ENCODE measurements at places on chromosomes 13 and 19.

DNA sequence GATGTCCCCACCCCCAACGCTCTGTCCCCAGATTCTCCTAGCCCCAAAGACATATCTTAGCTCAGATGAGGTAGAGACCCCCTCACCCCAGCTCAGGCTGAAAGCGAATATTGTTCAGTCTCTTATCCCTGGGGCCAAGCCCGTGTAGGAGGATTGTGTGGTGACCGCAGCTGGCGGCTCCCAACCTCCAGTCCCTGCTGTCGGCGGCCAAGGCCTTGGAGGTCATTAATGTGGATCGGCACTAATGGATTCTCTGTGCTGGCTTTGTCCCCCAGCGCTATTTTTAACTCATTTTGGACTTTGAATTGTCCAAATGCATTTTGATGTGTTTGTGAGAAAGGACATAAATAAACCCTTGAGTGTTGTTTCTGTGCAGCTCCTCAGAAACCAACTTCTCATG is 124.2 kb downstream of the UQCRFS1 start:
- no peak for DNase-seq

DNA sequence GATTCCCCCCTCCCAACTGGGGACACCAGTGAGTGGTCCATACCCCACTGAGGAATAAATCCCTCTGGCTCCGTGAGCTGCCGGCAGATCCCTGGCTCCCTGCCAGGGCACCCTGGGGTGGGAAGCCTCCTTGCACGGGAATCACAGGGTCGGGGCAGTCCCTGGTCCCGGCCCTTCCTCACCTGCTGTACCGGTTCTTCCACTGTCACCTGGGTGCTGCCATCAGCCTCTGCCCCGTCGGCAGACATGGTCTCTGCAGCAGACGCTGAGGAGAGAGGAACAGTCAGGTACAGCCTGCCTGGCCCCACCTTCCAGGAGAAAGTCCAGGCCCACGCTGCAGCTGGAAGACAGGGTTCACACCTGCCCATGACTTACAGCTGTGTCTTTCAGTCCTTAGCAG is 6.3 kb downstream of the PLIN3 start:
- no peak for DNase-seq

DNA sequence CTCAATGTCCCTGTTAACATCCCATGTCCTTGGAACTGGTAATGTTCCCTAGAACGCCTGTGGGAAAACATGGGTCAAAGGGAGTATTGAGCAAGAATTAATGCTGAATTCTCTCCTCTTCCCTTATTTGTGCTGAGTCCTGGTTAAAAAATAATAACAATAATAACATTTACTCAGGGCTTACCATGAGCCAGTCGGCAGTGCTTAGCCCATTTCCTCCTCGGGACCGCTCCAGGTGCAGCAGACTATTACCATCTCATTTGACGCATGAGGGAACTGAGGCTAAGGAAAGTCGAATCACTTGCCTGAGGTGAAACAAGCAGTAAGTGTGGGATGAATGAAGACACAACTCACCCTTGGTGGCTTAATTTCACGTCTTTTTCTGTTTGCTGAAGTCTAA is 33.6 kb upstream of the SLC15A1 start:
- DNase-seq: no peak

GRCh38 chr13:113845723-113846635 is 17.9 kb downstream of the GAS6 start:
- DNase-seq: no peak

DNA sequence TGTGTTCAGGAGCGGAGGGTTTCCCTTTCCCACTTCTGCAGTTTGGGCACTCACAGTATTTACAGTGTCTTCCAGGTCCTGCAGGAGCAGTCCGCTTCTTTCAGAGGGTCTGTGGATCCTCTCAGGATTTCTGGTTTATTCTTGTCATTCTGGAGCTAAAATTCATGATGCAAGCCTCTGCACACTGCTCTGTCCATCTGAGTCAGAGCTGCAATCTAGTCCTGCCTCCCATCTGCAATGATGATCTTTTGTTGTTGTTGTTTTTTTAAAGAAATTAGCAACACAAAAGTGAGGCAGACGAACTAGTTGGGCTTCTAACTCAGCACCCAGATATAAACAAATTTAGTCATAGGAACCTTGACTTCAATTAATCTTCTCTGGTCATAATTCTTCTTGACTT is 86.5 kb downstream of the DLEU7 start:
- no peak for DNase-seq

GRCh38 chr13:112103961-112104880 is 37.3 kb downstream of the SOX1 start:
- no peak for DNase-seq

GRCh38 chr19:46380690-46381089 is 32.7 kb downstream of the CCDC8 start:
- no peak for DNase-seq

DNA sequence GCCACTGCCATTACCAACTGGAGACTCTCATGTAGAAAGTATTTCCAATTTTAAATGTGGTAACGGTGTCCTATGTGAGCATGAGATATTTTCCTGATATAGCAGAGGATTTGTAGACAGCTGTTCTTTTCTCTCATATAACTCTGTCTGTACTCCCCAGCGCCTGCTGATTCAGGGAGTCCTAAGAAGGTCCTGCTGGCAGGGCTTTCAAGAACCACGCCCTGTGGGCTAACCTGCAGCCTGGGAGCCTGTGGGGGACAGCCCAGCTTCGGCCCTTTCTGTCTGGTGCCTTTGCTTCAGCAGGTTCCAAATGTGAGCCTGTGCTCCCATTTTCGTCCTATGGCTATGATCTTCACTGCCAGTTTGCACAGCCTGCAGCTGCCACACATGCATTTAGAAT is 316.8 kb downstream of the ATP8A2 start:
- DNase-seq: no peak

GRCh38 chr13:77521194-77521593 is 14.3 kb upstream of the SCEL start:
- DNase-seq: peak; percentile 51

DNA sequence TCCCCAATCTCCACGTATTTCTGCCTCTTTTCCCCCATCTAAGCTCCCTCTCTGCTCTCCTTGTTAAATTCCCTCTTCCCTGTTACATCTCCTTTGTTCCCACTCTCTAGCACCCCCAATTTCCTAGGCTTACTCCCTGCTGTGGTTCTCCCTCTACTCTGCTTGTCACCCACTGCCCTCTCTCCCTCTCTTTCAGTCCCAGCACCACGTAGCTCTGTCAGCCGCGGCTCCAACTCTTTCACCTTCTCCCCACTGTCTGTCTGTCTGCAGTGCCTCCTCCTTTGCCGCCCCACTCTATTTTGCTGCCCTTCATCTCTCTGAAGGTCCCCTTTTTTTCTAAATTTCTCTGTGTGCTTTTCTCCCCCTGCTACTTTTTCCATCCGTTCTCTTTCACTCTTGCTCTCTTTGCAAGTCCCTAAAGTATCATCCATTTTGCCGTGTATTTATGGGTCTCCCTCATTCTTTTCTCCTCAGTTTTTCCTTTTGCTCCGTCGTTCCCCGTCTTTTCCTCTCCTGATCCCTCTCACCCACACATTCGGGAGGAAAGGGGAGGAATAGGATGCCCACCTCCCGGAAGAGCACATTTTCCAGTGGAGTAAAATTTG is 937 bp downstream of the ZNF841 start:
- peak; percentile 4 for DNase-seq

DNA sequence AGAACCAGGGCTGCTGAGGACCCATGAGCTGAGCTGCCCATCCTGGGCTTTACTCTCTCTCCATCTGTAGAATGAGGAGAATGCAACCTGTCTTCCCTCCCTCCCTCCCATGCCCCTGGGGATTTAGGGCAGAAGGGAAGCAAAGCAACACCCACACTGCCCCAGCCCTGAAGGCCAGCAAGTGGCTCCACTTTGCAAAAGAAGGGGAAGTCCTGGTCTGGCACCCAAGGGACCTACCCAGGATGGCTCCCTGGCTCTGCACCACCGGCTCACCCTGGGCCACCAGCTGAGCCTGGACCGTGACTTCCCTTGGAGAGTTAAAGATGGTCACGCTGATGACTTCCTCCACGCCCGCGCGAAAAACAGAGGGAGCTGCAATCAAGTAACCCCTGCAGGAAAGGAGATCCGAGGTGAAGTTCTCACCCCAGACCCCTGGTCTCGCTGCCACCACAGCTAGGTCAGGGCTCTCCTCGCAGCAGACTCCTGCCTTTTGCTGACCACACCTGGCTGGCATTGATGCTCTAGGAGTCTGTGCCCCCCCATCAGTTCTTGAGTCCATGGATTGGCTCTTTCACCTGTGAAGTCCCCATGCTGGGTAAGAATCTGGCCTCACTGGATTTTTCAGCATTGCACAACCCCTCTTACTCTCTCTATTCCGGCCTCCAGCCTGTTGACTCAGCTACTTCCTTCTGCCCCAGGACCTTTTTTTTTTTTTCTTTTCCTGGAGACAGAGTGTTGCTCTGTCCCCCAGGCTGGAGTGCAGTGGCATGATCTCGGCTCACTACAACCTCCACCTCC is 4.6 kb downstream of the CPAMD8 start:
- no peak for DNase-seq

- DNase-seq: peak; percentile 55
Observed at GRCh38 chr19:1503089-1503924, 9.5 kb downstream of the ADAMTSL5 start.

DNA sequence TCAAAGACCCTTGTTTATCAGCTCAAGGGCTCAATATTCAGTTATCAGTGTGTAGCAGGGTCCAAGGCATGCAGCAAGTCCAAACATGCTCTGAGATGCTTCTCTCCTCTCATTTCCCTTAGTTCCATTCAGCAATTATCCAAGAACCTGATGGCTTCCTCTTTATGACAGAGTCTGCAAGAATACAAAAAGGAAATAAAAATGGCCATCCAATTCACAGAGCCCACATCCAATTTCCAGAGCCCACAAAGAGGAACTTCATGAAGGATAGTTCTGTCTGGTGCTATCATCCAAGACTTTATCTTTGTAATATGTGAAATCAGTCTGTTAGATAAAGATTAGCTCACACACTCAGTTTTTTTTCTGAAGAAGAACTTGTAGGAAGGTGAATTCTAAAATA is 217.2 kb downstream of the LACC1 start:
- DNase-seq: no peak

DNA sequence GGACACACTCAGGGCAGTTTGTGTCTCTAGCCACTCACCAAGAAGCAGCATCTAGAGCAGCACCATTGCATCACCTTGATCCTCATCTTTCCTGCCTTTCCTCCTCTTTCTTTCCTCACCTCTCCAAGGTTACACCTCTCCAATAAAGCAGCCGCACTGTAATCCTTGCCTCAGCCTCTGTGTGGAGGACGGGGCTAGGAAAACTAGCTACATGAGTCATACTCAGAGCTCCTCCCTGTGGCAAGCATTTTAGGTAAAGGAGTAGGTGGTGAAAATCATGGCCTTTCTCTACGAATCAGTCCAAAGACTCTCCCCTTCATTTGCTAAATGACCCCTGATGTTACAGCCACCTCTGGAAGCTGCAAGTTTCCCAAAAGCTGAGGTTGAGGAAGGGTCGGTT is 108.9 kb downstream of the DNAJC15 start:
- DNase-seq: peak; percentile 38

Data from Daoy (cell line).